ENCODE measurements at places on chromosomes 4 and X.

GRCh38 chrX:15679246-15679645, 14.6 kb upstream of the CLTRN start:
- DNase-seq: no peak

DNA sequence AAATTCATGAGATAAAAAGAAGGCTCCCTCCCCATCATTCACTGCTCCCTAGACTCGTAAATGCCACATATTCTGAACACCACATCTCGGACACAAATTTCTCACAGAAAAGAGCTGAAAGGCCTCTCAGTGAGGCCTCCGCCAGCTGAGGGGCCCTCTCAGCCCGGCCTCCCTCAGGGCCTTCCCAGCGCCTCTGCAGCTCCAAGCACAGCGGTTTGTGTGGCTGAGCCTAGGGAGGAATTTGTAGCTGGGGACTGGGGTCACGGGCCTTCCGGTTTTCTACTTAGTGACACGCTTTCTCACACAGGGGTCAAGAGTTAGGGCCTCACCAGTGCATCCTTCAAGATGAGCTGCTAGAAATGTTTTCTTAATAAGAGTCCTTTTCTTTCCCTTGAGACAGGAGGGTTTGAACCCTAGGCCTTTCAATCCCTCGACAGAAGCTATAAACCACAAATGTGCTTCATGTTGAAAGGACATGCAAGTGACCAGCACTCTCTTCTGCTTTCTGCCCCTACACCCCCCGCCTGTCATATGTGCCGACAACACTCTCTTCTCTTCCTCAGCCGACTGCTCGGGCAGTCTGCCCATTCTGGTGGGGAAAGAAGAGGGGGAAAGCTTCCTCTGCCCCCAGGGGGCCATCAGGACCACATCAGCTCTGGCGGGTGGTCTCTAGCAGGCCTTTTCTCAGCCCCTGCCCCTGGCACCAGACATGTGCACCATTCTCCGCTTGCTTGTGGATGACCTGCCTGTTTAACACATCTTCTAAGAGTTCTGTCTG, 104.9 kb downstream of the CHIC2 start:
- no peak for DNase-seq

- DNase-seq: no peak
Measured at GRCh38 chrX:153214934-153215333, 35.9 kb downstream of the MAGEA1 start.

GRCh38 chrX:123971982-123972381, 10.5 kb downstream of the STAG2 start:
- DNase-seq: no peak

- DNase-seq: no peak
Measured at GRCh38 chrX:13828392-13828791, 11.5 kb upstream of the GPM6B start.

DNA sequence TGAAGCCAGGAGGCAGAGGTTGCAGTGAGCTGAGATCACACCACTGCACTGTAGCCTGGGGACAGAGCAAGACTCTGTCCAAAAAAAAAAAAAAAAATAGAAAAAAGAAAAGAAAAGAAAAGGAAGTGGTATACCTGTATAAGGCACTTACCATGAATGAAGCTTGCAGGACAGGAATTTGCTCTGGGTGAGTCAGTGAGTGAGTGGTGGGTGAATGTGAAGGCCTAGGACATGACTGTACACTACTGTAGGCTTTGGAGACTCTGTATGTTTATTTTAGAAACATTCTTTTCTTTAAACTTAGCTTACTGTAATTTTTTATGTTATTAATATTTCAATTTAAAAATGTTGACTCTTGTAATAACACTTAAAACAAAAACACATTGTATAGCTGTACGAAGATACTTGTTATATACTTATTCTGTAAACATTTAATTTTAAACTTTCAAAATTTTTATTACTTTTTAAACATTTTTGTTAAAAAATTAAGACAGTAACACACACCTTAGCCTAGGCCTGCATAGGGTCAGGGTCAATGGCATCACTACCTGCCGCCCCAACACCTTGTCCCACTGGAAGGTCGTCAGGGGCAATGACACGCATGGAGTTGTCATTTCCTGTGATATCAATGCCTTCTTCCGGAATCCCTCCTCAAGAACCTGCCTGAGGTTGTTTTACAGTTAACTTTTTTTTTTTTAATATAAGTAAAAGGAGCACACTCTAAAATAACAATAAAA, 78.7 kb downstream of the CLNK start:
- DNase-seq: no peak

- DNase-seq: no peak
Measured at GRCh38 chrX:71604796-71605568, 13.3 kb downstream of the CXCR3 start.

DNA sequence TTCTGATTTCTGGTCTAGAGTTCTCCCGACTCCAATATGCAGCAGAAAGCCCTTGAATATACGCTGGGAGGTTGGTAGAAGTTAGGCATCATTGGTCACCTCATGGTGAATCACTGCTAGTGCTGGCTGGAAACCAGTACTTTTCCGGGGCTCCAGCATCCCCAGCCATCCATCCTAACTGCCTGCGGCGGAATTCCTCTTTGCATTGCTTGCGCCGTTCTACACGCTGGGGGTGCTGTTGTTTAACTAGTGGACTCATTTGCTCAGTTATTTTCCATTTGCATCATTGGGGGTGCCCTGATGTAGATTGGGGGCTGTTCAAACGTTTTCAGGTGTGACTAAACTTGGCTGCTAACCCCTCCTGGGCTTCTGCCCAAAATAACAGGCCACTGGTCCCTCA, 23.3 kb upstream of the GPR50 start:
- no peak for DNase-seq

GRCh38 chr4:114250439-114250891, 271.0 kb upstream of the ARSJ start:
- DNase-seq: no peak

DNA sequence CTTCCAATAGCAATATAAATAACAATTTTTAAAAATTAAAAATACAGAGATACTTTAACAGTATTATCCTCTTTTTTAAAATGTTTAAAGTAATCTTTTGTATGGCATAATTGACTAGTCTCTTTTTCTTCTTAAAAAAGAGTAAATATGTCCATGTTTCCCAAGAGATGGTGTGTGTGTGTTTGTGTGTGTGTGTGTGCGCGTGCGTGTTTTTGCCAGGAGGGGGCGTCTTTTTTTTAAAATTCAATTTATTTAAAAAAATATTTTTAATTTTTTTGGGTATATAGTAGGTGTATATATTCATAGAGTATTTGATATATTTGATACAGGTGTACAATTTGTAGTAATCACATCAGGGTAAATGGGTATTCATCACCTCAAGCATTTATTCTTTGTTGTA, 1073.7 kb downstream of the PCDH7 start:
- no peak for DNase-seq

- no peak for DNase-seq
Measured at GRCh38 chrX:105323928-105324327, 103.4 kb upstream of the TEX13A start.

DNA sequence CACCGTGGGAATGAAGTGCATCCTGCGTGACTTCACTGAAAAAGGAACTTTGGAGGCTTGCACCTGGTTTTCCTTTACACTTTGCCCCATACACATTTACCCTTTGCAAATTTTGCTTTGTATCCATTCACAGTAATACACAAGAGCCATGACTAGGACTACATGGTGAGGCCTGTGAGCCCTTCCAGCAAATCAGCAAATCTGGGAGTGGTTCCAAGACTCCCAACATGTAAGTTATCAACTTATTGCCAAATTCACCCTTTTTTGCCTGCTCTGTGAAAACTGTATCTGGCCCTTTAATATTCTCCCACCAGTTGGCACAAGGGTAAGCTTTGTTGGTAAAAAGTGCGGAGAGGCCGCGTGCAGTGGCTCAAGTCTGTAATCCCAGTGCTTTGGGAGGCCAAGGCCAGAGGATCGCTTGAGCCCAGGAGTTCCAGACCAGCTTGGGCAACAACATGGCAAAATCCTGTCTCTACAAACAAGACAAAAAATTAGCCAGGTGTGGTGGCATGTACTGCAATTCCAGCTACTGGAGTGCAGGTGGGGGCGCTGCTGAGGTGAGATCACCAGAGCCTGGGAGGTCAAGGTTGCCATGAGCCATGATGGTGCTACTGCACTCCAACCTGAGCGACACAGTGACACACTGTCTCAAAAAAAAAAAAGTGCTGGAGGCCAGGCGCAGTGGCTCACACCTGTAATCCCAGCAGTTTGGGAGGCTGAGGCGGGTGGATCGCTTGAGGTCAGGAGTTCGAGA, 5.0 kb downstream of the PRMT9 start:
- DNase-seq: no peak

DNA sequence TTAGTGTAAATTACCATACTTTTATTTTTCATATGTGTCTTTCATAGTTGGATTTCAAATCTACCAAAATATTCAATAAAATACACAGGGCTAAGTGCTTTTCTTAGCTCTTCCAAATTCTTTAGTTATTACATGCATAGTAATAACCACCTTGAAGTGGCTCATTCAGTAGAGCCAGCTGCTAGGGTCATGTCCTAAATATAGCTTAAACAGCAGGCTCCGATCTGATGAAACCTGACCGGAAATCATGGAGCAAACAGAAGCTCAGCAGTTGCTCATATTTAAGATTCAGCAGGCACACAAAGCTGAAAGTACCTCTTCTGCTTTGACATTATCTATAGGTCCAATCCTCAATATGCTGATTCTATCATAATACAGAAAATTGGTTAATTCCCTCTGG, 1470.4 kb downstream of the ADGRL3 start:
- no peak for DNase-seq

GRCh38 chr4:17427991-17428390, 83.9 kb downstream of the QDPR start:
- no peak for DNase-seq

DNA sequence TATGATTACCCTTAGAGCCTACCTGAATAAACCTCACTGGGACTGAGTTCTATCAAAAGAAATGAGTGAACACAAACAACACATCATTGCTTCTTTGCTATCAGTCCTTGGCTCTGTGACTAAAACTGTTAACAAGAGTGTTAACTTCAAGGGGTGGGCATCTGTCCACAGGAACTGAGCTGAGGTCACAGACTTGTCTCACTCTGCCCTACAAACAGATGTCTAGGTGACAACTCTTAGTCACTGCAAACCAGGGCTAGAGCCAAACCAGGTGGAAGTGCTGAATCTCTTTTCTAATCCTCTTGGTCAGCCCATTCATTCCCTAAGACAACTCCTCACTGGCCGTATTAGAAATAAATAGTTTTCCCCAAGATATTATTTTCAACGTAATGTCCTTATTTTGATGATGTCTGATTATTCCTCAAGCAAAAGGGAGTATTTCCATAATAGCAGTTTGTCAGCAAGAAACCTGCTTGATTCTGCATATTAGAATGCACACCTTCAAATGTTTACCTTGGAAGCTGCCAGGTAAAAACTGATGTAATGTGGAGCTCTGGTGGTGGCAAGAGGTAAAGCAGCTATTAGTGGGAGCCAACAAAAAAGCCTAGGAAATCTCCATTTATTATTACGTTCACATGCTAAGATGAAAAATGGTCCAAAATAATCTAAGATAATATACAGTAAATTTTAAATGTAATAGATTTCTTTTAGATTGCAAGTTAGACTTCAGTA, 4.0 kb downstream of the COL25A1 start:
- no peak for DNase-seq
